Kidney capillary endothelial cell (primary cell): ENCODE measurements at places on chromosomes 2 and 18.

GRCh38 chr2:179745635-179746256 lies 115.7 kb downstream of the ZNF385B start:
- no peak for DNase-seq

DNA sequence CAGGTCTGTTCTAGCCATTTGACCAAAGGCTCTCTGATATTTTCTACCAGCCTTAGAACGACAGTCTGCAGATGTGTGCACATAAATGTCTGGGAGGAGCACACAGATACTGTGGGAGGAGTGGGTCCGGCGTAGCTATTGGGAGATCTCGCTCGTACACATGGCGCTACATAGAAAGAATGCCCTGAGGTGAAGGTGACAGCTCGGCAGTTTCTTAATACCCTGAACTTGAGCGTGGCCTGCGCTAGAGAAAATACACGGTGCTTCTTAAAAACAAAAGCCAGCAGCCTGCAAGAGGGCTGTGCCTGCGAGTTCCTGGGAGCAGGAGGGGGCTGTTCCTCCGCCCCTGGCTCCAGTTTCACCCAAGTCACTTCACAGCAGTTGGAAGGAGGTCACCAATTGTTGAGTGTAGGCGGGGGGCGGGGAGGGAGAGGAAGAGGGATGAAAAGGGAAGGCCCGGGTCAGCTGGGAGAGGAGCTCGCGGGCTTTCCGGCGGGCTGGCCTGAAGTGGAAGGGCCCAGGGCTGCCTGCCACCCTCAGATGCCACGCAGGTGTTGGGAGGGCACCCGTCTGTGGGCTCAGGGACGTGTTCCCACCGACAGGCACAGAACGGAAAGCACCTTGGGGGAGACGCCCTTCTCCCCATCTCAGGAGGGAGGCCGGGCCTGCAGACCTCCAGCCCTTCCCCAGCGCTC lies 124.7 kb upstream of the ZNF516 start:
- DNase-seq, result no peak

DNA sequence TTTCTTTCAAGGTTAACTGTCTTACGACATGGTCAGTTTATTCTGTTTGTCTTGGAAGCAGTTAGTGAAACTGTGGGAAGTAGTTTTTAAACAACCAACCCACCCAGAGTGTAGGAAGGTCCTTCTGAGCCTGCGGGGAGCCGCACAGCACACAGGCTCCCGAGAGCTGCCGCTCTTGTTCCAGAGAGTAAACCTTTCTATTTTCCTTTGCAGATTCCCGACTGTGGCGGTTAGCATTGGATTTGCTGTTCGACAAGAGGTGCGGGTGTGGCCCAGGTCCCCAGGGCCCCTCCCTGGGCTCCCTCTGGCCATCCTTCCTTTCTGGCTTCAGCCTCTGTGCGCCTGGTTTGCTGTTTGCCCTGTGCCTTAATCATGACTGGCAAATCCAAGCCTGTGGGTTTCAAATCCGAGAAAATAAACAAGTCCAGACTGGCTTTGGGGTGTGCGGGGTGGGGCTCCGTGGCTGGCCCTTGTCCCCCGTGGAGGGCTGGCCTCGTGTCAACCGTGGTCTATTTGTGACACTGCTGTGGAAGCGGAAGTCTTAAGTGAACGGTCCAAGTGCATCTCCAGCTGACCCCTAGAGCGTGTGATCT lies 30.7 kb downstream of the IMPA2 start:
- DNase-seq, result no peak

GRCh38 chr18:24539866-24540617 lies 79.6 kb downstream of the HRH4 start:
- DNase-seq, result no peak

GRCh38 chr2:20186078-20186854 lies 38.7 kb downstream of the SDC1 start:
- DNase-seq, result no peak
